GM12892 (cell line): ENCODE measurements at places on chromosomes 2 and 18.

- DNase-seq, result no peak
These were observed 97.1 kb downstream of the COL5A2 start for GRCh38 chr2:189082376-189082975.

- no peak for DNase-seq
These were observed 203.9 kb downstream of the PRKCE start for GRCh38 chr2:45855374-45855773.

DNA sequence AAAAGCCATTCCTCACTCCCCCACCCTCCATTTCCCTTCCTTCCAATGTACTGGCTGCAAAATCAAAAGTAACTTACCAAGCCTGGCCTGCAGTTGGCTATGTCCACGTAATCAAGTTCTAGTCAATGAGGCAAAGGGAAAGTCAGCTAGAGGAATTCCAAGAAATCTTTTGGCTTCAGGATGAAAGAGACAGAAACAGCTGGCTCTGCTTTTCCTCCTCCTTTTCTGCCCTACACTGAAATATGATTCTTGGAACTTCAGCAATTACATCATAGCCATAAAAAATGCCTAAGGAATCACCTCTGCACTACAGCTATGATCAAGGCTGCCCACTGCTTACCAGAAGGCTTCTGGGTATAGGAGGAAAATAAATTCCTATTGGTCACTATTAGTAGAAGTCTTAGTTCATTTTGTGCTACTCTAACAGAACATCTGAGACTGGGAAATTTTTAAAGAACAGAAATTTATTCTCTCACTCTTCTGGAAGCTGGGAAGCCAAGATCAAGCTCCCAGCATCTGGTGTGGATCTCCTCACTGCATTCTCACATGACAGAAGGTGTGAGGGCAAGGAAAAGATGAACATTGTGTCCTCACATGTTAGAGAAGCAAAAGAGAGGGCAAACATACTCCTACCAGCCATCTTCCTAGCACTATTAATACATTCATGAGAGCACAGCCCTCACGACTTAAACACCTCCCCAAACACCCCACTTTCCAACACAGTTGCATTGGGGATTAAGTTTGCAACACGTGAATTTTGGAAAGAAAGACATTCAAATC lies 219.9 kb downstream of the TMX3 start:
- DNase-seq, result no peak

- DNase-seq, result no peak
These were observed 29.6 kb downstream of the MRPS5 start for GRCh38 chr2:95091885-95092555.

DNA sequence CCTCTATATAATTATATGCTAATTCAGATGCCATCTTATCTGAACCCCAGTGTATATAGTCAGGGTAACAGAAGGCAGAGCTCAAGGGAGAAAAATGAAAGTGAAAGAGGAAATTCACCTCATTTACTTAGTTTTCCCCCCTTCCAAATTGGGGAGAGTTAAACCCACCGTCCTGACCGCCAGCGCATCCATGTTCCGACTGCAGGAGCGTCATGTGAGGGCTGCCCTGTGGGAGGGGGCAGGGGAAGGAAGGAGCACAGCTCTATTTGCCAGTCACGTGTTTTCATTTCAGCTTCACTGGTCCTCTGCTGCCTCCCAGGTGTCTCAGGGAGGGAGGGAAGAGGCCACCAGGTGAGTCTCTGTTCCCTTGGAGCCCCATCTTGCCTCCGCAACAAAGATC lies 13.2 kb downstream of the CNNM4 start:
- no peak for DNase-seq
